Effector CD4-positive, alpha-beta T cell (primary cell): ENCODE measurements at places on chromosomes 12 and 14.

- DNase-seq = no peak
Observed at GRCh38 chr12:29649722-29650121, 134.0 kb downstream of the TMTC1 start.

DNA sequence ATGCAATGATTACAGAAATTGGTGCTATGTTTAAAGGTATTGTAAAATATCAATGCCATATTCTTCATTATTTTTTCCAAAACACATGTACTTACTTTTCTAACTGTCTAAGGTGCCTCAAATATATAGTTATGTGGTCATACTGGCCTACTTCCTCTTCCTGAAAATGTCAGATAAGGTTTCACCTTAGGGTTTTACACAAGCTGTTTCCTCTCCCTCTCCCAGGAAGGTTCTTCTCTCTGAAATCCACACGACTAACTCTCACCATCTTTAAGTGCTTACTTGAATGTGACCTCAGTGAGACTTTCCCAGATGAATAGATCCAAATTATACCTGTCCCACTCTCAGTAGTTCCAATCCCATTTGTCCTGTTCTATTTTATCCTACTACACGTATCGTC is 11.6 kb upstream of the CLEC4D start:
- DNase-seq = no peak

GRCh38 chr12:111285200-111285599 is 83.7 kb downstream of the PHETA1 start:
- DNase-seq = no peak

- DNase-seq = no peak
Observed at GRCh38 chr12:44287545-44287944, 451.7 kb downstream of the TMEM117 start.

GRCh38 chr12:105840384-105840783 is 298.4 kb downstream of the NUAK1 start:
- DNase-seq = no peak

GRCh38 chr12:102050660-102051430 is 10.9 kb downstream of the WASHC3 start:
- no peak for DNase-seq

GRCh38 chr12:124381456-124382296 is 86.8 kb downstream of the RFLNA start:
- DNase-seq = no peak

DNA sequence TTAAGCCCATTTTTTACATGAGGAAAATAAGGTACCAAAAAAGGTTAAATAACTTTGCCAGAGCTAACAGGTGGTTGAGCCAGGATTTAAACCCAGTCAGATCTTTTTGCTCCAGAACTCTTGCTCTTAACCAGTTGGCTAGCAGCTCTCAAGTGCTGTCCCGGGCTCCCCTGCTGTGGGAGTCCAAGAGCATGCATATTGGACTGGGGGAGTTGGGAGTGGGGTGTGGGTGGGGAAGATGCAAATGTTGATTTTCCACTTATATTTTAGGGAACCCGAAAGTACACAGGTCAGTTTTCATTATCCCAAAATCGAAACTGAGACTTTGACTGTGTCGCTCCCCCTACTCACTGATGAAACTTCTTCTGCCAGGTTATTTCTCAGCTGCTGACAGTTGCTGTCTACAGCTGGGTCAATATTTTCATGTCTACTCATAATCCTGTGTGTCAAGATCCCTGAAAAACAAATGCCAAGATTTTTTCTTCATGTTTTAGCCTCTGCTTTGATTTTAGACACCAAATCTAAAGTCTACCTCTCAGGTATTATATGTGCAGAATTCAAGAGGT is 172.3 kb upstream of the TMPO start:
- DNase-seq = no peak

DNA sequence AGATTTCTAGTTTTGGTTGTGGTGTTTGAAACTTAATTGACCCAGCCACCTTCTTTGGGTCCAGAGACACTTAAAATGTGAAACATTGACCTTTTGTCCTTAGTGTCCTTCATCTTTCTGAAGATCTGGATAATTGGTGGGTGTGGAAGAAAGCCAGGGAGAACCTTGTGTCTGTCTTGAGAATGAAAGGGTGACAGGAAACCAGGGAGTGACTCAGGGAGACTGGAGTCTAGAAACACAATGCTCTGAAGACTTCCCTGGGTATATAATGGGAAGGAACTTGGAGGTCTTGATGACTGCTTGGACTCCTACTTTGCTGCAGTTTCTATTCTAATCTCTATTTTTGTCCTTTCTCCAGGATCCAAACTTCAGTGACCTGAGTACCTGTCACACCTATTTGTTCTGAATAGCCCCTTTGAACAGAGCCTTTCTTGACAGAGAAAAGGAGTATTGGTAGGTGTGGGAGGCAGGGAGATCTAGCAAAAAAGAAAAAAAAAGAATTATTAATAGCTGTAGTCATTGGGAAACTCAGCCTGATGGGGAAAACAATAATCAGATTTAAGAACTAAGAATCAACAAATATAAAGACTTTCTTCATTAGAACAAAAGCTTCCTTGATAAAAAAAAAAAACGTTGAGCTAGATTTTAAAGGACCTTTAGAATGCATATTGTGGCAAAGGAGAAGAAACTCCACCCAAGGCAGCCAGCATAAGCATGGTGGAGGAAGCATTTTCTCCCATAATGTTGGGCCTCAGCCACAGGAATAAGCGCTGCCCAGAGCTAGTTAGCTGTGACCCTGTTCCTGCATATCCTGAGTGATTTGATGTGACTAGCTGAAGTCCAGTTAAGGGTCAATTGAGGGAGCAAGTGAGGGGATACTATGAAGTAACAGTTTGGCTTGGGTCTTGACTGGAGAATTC is 77.9 kb upstream of the HOXC13 start:
- DNase-seq = no peak

- no peak for DNase-seq
Observed at GRCh38 chr12:92002673-92003382, 142.8 kb downstream of the BTG1 start.

DNA sequence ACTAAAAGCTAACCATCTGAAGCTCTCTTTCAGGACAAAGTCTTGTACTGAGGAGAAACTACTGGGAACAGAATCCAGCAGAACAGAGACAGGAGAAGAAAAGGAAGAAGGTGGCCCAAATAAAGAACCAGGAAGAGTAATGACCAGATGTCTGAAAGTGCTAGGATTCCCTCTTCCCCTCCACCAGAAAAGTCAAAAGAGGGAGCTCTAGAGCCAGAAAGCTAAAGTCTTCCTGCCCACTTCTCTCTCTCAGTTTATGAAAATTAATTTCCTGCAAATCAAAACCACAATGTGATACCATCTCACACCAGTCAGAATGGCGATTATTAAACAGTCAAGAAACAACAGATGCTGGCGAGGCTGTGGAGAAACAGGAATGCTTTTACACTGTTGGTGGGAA is 47.2 kb downstream of the SPPL3 start:
- DNase-seq = no peak

DNA sequence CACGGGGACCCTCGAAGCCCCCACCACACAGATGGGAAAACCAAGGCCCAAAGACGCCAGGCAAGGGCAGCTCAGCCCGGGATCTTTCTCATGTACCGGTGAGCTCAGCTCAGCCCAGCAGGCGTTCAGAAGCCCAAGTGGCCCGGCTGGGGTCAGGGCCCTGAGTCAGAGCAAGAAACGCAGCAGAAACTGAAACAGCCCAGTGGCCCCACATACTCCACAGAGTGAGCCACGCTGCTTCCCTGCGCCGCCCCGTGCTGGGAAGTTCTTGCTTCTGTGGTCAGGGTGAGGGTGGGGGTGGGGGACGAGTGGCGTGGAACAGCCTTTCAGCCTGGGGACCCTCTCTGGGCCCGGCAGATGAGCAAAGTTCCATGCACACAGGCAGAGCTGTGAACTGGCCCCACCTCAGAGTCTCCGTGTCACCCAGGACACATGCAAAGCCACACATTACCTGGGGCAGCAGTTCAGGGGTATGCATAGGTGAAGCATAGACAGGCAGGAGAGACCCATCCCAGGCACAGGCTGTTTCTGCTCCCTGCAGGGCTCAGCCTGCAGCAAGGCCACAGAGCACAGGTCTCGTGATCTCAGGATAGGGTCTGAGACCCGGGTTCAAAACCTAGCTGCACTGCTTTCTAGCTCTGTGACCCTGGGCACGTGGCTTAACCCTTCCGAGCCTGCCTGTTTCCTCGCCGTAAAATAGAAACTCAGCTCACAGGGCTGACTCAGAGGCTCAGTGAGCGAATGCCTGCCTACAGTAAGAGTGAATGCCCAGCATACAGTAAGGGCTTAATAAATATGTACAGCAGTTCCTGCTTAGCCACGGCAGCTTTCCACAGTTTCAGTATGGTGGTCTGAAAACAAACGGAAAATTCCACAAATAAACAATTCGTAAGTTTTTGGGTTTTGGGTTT is 21.6 kb downstream of the NCOR2 start:
- no peak for DNase-seq

GRCh38 chr12:16349131-16349460 is 1.7 kb downstream of the MGST1 start:
- no peak for DNase-seq

DNA sequence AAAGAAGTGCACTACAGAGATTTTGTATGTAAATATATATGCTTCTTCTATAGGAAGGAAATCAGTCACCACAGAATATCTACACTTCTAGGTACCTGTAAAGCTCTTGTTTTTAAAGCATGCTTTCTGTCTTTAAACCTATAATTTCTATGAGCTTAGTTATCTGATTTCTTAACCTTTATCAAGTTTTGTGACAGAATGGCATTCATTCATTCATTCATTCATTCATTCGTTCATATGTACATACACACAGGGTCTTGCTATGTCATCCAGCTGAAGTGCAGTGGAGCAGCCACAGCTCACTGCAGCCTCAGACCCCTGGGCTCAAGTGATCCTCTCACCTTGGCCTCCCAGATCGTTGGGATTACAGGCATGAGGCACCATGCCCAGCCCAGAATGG is 16.1 kb downstream of the PPHLN1 start:
- DNase-seq = no peak

DNA sequence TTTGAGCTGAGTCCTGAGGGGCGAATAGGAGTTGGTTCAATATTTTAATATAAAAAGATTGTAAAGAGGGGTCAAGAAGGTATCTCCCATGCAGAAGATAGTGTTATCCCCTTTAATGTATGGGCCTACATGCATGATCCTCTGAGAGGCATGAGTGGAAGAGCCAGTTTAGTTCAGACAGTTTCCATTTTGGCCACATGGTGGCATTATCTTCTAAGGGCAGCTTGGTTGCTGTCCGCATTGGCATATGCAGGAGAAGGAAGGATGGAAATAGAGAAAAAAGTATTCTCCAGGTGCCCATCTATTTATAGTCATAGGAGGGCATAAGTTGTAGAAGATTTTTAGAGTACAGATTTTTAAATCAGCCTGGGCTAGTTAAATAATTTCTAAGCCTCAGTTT is 5.4 kb downstream of the SAMD4A start:
- no peak for DNase-seq

DNA sequence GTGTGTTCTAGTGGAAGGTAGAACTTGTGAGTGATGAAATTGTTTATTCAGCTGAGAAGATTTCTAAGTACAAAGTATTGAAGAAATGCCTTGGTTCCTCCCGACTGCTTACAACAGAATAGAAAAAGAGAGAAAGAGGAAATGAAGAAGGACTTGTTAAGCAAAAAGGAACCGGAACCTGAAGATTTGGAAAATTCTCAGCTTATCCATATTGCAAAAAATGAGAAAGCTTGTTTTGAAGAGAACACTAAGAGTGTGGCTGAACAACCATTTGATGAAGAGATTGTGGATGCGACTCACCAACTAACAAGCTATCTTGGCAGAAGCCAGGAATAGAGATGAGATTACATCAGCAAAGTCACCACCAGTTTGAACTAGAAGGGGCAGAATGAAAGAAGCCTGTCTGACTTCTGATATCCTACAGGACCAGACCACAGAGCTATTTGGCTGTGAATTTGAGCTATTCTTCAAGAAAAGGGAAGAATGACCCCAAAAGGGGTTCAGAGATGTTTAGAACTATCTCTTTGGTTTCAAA is 15.1 kb downstream of the NDUFA9 start:
- DNase-seq = no peak

GRCh38 chr12:55624056-55624455 is 12.6 kb upstream of the OR10P1 start:
- no peak for DNase-seq

DNA sequence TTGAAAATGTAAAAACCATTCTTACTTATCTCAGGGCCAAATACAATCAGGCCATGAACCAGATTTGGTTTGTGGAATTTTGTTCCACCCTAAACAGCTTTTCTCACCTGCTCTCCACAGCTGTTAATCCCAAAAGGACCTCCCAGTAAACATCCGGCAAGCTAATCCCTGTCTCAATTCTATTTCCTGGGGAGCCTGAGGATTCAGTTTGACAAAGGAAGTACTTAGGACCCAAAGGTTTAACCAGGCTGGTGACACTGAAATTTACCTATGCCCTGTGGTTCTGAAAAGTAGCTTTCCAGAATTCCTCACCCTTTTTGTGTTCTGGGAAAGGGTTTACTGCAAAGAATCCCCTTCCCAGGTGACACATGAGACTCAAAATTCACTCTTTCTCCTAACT is 15.0 kb downstream of the CAPZA3 start:
- no peak for DNase-seq

DNA sequence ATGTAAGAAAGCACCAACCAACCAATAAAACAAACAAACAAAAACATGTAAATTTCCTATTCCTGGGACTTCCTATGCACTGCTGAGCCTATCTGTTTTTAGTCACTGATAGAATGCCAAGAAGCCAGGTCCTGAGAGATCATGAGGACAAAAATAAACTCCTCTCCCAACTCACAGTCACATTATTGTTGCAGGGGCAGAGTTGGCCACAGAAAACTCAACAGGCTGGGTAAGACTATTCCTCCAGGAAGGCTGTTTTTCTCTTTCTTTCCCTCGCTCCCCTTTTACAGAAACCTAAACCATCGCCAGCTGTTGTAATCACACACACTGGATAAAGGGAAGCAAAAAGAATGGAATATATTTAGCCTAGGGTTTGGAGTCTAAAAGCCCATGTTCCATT is 55.8 kb upstream of the METAP2 start:
- DNase-seq = no peak

DNA sequence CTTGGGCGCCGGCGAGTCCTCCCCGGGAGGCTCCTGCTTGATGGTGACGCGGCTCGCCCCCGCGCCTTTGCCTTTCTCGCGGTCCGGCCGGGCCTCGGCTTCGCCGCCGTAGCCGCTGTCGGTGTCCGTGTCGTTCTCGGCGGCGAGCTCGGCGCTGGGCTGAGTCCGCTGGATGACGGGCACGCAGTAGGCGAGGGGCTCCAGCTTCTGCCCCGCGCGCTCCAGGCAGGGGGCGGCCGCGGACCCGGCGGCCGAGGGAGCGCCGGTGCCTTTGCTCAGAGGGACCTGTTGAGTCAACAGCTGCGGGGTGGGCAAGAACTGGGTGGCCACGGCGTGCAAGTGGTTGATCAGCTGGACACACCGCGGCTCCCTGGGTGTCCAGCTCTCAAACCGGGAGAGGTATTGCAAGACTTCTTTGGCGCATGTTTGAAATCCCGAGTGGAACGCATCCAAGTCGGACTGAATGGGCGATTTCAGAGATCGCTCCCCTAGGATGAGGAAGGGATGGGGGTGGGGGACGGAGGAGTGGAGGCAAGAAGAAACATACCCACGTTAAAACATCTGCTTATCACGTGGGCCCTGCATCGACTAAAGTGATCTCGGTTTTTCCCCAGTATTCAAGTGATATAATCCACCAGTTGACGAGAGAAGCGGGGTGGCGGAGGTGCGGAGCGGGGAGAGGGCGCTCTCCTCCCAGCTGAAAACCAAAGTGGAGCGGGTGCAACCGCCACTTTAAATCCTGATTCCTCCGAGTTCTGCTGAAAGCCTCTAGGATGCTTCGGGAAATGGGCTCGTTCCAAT is 2.0 kb downstream of the BHLHE41 start:
- DNase-seq = no peak
